Stimulated activated CD4-positive, alpha-beta T cell treated with anti-CD3 and anti-CD28 coated beads, Interleukin-4, amount 100 ng/mL, for 4 hours (primary cell): ENCODE measurements at places on chromosomes 6 and 20.
A peak's percentile ranks its signal among the peaks of the same experiment; 100 is the strongest.

DNA sequence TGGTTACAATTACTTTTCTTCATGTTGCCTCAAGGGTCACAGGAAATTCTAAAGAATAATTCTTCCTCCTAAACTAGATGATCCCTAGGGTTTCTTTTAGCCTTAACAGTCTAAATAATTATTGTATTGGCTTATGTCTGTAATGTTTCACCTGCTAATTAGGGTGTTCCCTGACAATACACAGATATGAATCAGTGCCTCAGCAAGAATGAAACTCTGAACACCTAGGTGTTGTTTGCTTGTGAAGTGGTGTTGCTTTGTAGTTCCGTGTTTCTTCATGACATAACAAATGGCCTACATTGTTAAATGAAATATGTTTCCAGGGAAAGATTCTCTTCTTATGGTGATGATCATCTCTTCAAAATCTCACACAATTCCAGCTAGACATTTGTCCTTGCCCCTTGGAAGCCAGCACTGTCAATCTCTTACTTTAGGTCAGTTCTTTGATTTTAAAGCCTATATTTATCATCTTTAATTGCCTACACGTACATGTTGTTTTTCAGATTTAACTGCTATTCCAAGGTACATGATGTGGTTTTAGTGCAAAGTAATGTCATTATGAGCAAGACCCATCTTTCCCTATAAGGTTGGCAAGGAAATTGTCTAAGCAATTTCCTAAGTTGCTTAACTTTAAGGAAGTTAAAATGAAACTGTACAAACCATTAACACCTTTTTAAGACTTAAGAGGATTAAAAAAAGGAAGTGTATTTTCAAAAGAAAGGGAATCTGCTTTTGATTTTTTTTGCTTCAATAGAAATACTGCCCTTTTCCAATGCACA, 111.9 kb downstream of the TBC1D7 start:
- no peak for DNase-seq

DNA sequence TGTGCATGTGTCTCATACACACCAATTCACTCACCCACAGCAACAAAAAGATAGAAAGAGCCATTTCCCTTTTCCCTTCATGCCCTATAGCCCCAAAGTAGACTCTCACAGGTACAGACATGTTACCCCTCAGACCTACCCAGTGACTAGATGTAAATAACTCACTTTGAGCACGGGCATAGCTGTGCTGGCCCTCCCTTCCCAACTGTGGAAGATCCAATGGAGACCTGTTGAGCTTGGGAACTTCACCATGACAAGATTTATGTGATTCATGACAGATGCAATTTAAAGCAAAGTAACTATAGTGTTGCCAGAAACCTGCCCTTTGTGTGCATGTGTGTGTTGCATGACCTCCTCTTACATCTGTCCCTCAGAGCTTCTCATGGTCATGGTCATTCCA, 175.4 kb downstream of the UBE3D start:
- DNase-seq = no peak

DNA sequence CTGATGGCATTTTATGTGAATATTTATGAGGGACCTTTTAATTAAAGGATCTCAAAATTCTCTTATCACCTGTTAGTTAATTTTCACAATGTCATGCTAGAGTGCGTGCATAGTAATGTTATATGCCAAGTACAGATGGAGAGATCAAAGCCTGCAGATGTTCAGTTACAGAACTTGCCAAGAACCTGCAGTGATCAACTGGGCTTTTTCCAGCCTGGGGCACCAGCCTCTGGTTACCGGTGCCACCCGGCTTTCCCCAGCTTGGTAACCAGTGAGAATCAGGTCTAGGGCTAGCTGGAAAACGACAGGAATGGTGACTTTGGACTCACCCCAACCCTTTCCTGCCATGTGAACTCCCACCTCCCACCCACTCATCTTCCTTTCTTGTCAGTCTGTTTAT, 91.8 kb downstream of the CAP2 start:
- DNase-seq = no peak

GRCh38 chr6:85641522-85641896, 1.2 kb downstream of the SYNCRIP start:
- DNase-seq = no peak

- no peak for DNase-seq
Observed at GRCh38 chr6:18897350-18897749, 510.2 kb downstream of the RNF144B start.

DNA sequence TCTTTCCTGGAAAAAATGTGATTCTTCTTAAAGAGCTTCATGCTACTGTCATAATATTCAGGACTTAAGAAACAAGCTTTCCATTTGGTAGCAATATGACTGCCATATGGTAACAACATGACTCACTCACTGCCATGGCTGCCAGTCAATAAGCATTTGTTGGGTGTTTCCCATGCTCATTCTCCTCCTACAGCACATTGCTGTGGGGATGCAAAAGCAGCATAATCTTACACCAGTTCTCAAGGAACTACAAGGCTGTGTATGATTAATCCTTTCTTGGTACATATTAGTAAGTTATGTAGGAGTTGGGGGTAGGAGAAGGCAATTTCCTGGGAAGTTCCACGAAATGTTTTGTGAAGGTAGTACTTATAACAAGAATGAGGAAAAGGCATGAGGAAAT, 76.7 kb downstream of the CEP162 start:
- no peak for DNase-seq

DNA sequence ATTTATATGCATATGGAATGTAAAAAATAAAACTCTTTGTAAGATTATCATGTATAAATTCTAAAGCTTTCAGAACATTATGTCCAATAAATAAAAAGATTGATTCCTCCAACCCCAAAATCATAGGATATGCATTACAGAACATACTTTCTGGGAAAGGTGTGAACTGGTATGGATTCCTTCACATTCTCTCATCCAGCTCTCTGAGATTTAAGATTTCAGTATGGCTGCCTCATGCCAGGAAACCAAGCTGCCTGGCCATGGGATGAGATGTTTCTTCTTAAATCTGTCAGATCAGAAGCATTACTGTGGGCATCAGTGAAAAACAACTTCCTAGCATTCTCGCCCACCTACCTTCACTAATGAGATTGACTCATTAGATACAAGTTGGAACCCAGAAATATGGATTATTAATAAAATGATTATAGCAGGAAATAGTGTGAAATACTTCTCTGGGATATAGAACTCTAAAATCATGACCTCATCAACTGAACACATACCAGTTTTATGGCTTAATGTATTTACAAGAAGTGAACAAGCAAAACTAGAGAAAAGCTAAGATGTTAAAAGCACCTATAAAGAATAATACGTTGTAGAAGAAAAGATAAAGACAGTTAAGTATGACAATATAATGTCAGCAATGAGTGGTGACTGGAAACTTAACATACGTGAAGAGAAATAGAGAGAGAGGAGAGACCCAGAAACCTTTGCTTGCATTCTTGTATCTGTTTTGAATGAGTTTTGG, 171.6 kb upstream of the PHACTR1 start:
- no peak for DNase-seq

GRCh38 chr6:137931849-137932465, 64.9 kb downstream of the TNFAIP3 start:
- no peak for DNase-seq

DNA sequence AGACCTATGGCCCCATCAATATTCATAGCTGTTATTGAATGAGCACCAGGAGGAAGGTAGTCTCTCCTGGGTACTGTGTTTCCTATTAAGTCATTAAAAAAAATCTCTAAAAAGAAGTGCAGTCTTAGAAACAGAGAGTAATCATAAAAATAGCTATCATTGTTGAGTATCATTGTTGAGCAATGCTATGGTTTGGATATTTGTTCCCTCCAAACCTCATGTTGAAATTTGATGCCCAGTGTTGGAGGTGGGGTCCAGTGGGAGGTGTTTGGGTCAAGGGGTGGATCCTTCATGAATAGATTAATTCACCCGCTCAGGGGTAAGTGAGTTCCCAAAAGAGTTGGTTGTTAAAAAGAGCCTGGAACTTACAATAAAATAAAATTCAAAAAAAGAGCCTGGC, 88.1 kb upstream of the IYD start:
- DNase-seq = no peak

GRCh38 chr20:19253316-19253715, 40.9 kb downstream of the SLC24A3 start:
- DNase-seq = no peak

- DNase-seq = peak; percentile 7
Observed at GRCh38 chr6:125987026-125987617, 782 bp downstream of the TRMT11 start.

DNA sequence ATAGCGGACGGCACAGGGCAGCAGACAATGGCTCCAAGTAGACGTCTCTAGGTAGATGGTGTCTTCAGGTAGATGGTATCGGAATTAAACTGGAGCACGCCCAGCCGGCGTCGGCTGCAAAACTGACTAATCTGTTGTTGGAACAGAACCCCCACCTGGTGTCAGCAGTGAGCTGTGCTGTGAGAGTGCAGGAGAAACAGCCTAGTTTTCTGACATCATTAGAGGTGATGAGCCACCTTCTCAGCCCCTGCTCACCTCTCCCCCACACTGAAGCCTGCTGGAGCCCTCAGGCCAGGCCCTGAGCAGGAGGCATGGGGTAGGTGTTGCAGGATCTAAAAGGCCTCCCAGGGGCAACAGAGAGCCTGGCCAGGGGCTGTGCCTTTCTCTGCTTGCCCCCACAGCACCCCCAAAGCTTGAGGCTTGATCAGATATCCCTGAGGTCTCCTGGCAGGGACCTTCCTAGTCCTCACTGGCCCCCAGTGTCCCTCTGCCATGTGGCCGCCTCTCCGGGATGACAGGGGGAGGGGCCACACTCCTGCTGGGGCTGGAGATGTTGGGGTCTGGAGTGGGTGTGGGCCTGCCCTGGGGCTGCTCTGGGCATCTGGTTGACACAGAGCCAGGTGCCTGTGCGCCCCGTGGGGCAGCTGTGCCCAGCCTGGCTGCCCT, 6.9 kb upstream of the HELZ2 start:
- peak; percentile 62 for DNase-seq

DNA sequence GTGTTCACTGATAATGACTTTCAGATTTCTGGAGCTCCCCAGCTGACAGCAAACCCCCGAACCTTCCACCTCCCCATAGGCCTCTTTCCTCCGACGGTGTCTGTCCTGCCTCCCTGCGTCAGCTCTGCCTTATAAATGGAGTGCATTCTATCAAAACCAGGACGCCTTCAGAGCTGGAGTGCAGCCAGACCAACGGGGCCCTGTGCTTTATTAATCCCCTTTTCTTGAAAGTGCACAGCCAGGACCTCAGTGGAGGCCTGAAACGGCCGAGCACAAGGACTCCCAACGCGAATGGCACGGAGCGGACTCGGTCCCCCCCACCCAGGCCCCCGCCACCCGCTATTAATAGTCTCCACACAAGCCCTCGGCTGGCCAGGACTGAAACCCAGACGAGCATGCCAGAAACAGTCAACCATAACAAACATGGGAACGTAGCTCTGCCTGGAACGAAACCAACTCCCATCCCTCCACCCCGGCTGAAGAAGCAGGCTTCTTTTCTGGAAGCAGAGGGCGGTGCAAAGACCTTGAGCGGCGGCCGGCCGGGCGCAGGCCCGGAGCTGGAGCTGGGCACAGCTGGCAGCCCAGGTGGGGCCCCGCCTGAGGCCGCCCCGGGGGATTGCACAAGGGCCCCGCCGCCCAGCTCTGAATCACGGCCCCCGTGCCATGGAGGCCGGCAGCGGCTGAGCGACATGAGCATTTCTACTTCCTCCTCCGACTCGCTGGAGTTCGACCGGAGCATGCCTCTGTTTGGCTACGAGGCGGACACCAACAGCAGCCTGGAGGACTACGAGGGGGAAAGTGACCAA, 42.3 kb upstream of the NAA20 start:
- DNase-seq = no peak
